ENCODE measurements at places on chromosomes 3 and 15.

- DNase-seq: no peak
Measured at GRCh38 chr3:20250786-20251185, 64.8 kb upstream of the SGO1 start.

DNA sequence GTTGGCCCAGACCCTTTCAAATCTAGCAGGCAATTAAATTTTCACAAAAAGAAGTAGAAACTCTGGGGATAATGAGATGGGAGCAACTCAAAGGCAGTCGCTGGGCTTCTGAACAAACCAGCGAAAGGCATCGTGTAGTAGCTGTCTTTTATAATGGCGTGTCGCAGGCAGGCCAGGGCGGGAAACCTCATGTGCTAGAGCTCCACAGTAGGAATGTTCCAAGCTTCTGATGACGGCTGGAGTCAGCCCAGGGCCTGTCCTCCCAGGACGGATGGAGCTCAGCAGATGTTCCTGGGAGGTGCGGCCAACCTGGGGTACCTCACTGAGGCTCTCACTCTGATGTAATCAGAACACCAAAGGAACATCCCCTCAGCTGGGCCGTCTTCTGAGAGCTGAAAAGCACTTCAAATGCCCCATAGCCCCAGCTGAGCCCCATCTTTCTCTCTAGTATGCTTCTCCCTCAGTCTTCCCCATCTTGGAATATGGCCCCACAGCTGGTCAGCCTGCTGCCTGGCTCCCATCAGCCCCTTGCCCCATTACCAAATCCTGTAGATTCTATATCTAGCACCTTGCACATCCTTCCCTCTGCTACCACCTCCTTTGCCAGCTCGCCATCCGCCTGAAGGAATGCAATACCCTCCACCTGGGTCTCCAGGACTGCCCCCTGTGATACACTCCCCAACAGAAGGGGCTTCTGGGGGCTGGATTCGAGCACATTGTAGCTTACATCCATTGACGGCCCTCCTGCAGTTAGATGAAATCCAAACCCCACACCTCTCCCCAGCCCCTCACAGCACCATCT, 54.9 kb upstream of the ATP2B2 start:
- DNase-seq: no peak

DNA sequence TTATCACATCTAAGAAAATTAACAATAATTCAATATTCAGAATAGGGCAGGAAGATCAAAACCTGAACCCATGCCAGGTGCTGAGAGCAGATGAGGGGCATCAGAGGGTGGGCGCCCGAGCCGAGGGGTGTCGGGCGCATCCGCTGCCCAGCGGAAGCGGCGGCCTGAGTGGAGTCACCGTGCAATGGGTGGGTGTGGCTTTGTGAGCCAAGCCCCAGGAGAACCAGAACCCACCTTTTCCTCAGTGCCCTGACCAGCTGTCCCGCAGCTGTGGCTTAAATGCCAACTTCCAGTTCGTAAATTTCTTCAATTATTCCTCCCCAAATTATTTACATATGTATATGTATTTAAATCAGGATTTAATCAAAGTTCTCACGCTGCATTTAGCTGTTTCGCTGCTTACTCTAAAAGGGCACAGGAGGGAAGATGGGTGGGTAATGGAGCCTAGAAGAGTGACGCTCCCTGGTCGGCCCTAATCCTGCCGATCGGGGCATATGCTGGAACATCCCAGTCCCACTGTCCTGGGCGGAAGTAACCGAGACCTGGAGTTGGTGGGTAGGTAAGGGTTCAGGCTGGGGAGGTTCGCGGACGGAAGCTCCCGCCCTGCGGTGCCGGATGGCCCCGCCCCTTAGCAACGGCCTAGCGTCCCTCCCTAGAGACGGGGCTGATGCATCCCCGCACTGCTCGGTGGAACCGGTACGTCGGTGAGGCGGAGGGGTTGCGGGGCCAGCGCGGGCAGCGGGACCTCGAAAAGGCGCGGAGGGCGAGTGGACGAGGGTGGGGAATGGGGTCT, 1.3 kb downstream of the DNAH1 start:
- DNase-seq: no peak

- DNase-seq: no peak
Measured at GRCh38 chr3:126023390-126023789, 54.4 kb downstream of the ROPN1B start.

DNA sequence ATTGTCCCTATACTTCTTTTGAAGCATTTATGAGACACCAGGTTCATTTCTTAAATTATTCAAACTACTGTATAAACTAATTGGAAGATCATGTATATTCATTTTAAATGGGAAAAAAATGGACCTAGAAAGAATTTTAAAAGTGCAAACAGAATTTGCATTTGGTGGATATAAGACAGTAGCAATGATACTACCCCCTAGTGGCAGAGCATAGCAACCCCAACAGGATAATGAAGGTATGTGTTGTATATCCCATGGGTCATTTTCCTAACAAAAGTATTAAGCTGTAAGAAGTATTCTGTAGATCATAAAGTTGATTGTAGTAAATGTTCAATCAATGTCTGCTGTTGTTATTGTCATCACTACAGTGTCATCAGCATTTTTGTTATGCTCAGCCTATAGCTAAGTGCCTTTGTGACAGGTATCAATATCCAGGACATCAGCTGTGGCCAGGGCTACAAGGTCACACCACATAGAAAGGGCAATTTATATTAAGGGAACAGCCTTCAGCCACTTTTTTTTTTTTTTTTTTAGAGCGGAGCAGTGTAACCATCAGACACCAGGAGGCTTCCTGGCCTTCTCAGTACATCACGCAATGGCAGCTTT, 175.8 kb downstream of the FOXB1 start:
- peak; percentile 45 for DNase-seq

GRCh38 chr3:177827511-177828207, 630.4 kb upstream of the TBL1XR1 start:
- no peak for DNase-seq

- peak; percentile 93 for DNase-seq
Measured at GRCh38 chr15:85003593-85004312, 22.1 kb downstream of the PDE8A start.

- no peak for DNase-seq
Measured at GRCh38 chr15:62857411-62857853, 185.1 kb upstream of the TPM1 start.

DNA sequence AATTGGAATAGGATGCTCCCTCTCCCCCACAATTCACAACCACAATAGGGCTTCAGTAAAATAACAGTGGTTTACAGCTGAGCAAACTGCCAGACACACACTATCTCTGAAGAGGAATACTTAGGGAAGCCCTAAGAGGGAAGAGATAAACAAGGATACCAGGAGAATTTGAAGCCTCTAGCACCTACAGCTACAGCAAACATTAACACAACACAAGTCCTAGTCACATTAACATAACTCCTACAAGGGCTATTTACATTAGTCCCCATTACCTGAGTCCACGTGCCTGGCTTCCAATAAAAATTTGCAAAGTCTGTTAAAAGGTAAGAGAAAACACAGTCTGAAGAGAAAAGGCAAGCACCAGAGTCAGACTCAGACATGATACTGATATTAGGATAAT, 346.9 kb upstream of the CDIN1 start:
- no peak for DNase-seq

DNA sequence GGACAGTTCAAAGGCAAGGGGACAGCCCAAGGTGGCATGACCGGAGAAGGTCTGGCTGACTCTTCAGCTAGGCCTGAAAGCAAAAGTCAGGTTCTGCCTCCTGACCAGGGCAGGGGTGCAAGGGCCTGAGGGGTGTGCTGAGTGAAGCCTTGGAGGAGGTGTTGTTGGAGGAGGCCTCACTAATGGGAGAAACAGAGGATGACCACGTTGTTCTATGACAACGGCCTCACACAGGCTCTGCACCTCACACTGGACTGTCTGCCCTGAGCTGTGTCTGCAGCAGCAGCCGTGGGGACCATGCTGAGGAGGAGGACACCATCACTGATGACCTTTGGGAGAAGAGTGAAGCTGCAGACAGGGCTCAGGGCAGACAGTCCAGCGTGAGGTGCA, 116.9 kb upstream of the ABHD17C start:
- no peak for DNase-seq

DNA sequence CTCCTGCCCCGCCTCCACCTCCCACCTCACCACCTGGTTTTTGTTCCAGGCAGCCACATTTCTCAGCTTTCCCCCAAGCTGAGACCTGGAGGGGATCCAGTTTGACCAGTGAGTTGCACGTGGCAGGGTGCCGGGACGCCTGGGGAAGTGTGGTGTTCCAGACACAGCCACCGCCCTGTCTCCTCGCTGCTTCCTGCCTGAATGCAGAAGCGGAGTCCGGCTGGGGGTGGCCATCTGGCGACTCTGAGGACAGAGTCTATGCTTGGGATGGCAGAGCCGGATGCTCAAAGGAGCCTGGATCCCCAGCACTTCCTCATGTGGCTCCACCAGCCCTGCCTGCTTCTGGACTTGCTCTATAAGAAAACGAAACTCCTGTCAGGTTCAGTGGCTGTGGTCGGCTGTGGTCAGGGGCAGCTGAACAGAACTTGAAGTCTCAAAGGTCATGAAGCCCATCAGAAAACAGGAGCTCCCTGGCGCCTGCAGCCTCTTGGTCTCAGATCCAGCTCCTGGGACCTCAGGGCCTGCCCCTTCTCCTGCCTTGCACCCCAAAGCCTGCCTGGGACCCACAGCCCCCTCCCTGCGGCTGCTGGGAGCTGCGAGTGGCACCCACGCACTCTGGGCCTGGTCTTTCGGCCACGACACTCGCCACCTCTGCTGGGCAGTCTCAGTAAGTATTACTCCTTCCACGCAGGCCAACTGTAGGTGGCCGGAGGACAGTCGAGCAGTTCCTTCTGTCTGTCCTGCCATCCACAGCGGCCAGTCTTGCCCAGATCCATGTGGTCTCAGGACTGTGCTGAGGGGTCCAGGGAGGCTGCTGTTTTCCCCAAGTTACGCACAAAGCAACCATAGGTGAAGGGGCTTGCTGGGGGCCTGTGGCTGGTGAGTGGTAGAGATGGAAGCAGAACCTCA, 112.8 kb upstream of the MEF2A start:
- peak; percentile 87 for DNase-seq

DNA sequence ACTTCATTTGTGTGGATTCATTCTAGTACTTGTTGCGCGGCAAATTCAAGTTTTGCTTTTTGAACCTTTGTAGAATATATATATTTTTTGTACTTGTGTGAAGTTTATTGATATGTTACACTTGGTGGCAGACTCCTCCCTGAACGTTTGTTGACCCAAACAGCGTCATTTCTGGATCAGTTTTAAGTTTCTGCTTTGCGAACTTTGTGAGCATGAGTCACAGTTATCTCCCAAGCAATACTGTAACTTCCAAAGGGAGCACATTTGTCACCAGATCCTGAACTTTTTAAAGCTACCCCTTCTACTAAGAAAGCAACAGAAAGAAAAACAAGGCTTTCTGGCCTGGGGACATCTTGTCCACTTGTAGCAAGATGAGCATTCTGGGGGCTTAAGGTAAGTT, 74.8 kb upstream of the CACNA2D3 start:
- no peak for DNase-seq

DNA sequence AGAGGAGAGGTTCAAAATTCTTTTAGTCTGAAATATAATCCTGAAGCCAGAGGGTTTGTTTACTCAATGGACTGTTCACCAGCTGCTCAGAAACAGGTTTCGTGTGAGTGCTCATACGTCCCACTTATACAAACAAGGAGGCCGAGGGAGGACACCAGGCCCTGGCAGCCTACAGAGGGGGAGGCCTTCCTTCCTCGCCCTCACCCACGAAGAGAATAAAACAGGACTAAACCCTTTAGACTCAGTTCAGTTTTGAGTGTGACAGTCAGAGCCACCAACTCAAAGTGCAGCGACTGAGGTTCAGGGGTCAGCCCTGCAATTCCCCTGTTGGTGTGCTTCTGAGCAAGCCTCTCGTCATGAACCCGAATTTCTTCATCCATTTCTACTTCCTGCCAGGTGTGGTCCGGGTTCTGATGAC, 17.3 kb downstream of the FAM174B start:
- DNase-seq: no peak

DNA sequence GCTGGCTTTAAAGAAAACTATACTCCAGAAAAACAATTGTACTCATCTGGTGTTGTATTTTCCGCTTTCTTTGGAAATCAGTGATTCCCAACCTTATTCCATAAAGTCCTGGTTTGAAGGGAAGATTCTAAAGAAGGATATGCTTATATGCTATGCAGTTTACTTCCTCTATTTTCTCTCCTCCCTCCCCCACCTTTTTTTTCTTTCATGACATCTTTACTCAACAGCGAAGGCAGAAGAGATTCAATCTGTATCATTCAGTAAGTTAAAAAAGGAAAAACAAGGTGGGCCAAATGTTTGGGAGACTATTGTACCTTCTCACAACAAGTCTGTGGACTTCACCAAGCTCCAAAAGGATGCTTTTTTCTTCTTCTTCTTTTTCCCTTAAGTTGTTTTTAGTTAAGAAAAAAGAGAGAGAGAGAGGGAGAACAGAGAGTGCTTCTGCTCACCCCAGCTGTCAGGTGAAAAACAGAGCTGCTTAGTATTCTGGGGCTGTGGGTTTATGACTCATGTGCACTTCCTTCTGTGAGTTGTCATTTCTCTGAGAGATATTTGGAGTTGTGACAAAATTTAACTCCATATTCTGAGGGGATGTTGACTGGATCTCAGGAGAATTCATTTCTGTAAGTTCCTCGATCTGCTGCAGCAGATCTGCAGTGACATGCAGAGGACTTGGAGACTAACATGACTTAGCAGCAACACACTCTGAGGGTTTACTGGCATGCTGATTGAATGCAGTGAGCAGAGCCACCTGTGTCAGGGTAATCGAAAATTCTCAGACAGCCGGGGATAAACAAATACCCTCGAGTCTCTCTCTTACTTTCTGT, 70.7 kb downstream of the SSR3 start:
- DNase-seq: peak; percentile 88

GRCh38 chr15:51270706-51271105, 67.7 kb downstream of the CYP19A1 start:
- no peak for DNase-seq

DNA sequence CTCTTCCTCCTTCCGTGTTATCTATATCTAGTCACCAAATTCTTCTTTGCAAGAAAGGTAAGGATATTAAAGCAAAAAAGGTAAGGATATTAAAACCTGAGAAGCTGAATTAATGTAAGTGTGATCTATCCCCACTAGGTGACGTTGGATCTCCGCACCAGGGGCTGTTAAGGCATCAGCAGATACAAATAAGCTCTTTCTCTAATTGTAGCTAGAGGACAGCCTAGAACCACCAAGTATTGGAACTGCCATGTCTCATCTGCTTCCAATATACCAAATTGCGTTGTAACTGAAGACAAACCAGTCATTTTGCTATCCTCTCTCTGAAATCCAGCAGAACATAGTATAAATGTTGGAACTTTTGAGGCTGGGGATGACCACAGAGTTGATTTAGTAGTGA, 471.2 kb upstream of the TGFBR2 start:
- no peak for DNase-seq

- no peak for DNase-seq
Measured at GRCh38 chr3:197465996-197466549, 89.7 kb downstream of the BDH1 start.

GRCh38 chr3:23805633-23806533, at the start of gene UBE2E1:
TSS of gene UBE2E1 (plus strand) at chr3:23805955. CDS start at chr3:23807270, 1,315 bp downstream.
- peak; percentile 72 for DNase-seq

GRCh38 chr3:196120291-196120951, 38.5 kb upstream of the TFRC start:
- DNase-seq: peak; percentile 99

GRCh38 chr3:32175607-32176197, 62.8 kb upstream of the CMTM8 start:
- peak; percentile 93 for DNase-seq
